ENCODE measurements at places on chromosomes 16 and 17. TPM values are rescaled to one million over a fixed set of nuclear protein-coding genes. Genes with fewer than 3 reads are reported as not detected.

DNA sequence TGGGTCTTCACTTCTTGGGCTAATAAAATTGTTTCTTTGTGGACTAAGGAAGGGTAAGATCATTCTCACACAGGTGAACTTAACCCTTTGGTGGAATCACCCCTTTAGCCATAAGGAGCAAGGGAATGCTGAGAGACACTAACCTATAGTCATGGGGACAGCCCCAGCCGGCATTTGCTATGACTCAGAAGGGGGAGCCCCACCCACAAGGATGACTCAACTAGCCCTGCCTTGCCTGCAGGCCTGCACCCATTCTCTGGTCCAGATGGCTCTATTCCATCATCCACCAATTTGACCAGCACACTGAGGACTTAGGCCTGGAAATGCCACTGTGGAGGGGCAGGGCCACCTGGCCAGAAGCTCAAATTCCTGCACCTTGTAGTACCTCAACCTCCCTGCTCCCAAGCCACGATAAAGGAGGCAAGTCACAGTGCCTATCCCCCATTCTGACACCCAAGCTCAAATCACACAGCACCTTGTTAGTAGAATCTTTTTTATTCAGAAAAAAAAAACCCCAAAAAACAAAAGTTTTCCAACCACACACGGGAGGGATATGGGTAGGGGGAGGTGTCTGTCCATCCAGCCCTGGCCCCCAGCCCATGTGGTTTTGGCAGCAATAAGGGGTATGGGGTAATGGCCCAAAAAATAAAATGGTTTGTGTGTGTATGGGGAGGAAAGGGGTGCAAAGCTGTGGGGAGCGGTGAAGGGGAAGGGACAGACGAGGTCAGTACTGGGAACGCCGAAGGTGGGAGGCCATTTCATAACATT lies 3.0 kb downstream of the PFN1 start:
- DNase-seq, result peak; percentile 91

The CACNG3 gene
- total RNA-seq, result not detected

The VTN gene
- total RNA-seq, result 1.7 TPM

DNA sequence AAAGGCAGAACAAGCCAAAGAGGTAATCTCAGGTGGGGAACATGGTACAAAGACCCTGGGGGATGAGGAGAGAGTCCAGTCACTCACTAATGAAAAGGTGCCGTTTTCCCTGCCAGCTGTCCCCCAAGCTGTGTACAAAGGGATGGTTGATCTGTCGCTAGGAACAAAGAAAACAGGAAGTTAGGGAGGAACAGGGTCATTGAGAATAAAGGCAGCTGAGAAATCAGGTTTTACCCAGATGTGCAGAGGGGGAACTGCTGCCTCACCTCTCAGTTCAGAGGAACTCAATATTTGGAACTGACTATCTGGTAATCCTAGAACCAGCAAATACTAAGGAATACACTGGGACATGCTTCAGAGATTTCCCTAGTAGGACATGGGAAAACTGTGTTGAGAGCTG lies 1.5 kb downstream of the RSKR start:
- no peak for DNase-seq

- DNase-seq, result no peak
These were observed 503.5 kb downstream of the HS3ST4 start for GRCh38 chr16:26195225-26195624.

DNA sequence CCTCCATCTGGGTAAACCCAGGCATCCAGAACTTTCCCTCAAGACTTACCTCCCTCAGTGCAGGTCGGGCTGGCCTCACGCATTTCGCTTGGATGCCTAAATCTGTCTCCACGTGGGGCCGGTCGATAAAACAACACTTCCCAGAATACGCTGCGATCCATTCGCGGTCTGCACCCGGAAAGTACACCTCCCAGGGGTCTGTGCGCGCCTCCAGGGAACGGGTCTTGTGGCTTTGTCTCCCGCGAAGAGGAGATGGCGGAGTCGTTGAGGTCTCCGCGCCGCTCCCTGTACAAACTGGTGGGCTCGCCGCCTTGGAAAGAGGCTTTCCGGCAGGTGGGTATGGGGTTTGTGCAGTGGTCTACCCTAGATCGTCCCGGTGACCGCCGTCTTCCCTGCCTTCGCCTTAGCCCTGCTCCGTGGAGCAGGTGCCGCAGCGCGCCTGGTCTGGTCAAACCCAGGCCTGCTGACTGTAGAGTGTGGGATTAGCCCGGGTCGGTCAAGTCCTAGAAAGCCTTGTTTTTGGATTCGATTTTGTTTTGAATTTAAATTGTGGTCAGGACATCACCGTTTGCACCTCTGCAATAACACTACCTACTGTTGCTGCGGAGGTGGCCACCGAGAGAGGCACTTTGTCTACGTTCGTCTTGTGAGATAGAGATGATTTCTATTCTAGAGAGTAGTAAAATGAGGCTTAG lies at the start of gene RPAIN:
RPAIN (plus strand) TSS at position 224 of the 695 bp plus-strand sequence; CDS start at position 253, 29 bp downstream.
- peak; percentile 96 for DNase-seq

DNA sequence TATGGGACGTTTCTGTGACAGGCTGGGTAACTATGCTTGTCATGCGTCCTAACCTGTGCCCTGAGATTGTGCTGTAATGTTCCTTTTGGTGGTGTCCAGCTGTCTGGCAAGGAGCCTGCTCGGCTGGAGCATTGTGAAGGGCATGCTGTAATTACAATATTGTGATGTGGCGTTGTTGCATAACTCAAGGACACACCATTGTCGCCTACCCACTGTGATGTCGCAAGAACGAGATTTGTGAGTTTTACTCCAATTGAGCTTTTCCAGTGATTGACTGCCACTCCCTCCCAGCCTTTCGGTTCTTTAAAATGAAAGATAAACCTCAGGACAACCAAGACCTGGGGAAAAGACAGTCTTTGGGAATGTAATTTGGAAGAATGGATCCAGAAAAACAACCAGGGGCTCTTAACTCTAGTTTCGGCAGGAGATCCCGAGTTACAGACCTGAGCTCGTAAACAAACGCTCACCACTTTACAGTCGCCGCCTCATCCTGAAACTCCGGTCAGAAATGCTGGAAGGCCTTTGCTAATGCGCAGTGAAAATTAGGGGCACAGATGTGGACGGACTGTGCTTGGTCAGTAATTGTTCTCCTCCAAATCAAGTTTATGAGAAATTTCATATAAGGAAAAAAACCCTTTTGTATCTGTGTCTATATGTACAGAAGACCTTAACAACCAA lies 1.3 kb downstream of the ZNF750 start:
- DNase-seq, result peak; percentile 72

GRCh38 chr17:48123111-48123510 lies 15.5 kb downstream of the SNX11 start:
- no peak for DNase-seq

The NKD1 gene
- total RNA-seq, result 7.0 TPM

GRCh38 chr16:78256686-78257375 lies 157.4 kb downstream of the WWOX start:
- DNase-seq, result no peak

DNA sequence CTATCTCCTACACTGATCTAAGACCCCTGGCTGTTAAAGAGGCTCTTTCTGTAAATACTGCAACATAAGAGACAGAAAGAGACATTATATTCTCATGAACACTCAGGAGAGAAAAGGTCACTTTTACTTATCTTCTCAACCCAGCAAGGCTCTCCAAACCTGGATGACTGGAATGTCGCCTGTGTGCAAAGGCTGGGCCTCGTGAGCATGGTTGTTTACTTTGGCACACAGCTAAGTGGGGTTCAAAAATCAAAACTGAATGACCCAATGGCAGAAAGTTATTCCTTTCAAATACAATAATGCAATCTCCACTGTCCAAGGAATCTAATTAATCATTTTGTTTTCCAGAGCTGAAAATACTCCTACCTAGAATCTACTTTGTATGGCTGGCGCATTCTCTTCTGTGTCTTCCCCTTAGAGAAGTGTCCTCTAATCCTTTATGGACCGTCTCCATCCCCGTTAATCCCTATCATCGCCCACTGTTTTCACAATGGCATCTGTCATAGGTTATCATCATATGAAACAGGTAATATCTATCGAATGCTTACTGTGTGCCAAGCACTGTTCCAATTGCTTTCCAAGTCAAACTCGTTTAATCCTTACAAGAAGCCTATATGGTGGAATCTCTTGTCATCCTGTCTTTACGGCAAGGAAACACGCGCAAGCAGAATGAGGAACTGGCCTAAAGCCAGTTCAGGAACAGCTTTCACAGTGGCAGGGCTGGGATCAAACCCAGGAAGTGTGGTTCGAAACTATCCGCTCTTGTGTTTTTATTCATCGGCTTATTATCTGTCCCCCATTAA lies 1.3 kb downstream of the SLX4 start:
- no peak for DNase-seq

- peak; percentile 88 for DNase-seq
These were observed 356 bp downstream of the TUBD1 start for GRCh38 chr17:59892251-59892923.

DNA sequence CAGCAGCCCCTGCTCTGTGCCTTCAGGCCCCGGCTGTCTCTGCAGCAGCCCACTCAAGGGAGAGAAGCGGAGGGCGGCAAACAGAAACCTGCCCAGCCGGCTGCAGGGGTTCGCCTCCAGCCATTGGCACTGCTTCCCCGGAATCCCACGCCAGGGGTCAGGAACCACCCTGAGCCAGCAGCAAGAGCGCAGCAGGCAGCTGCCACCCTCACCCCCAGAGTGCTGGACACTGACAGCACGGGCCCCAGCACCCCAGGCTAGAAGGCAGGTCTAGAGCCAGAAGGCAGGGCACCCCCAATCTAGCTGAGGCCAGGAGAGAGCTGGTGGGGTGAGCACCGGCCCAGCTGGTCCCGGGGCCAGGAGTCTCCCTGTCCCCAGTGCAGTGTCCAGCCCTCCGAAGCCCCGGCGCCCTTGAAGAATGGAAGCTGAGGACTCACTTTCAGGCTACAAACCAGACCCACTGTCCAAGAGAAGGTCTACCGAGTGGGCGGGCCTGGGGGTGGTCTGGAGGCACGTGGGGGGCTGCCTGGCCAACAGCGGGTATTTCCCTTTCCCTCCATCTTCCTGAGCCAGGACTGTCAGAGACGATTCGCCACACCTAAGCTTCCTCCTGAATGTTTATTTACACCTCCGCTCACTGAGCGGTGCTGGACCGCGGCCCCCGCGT lies 8.4 kb downstream of the UBALD2 start:
- peak; percentile 86 for DNase-seq

The PDE6G gene
- 6.7 TPM for total RNA-seq

DNA sequence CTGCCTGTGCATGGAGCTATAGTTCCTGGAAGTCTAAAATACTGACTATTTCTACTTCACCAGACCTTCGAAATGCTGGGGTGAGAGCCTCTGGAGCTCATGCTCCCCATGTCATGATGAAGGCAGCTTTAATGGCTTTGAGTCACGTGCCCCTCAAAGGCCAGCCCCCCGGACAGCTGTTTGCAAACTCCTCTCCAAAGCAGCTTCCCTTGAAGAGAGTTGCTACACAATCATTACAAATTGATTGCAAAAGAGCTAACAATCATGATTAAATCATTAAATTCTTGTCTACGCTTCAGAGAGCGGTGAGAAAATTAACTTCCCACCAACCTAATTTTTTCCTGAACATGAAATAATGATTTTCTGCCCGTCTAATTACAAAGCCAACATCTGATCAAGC lies 134.8 kb upstream of the IRX6 start:
- no peak for DNase-seq

GRCh38 chr17:77083531-77083930 lies 57.2 kb upstream of the SEC14L1 start:
- DNase-seq, result no peak

GRCh38 chr17:42274253-42274542 lies 2.0 kb downstream of the STAT5B start:
- DNase-seq, result no peak

DNA sequence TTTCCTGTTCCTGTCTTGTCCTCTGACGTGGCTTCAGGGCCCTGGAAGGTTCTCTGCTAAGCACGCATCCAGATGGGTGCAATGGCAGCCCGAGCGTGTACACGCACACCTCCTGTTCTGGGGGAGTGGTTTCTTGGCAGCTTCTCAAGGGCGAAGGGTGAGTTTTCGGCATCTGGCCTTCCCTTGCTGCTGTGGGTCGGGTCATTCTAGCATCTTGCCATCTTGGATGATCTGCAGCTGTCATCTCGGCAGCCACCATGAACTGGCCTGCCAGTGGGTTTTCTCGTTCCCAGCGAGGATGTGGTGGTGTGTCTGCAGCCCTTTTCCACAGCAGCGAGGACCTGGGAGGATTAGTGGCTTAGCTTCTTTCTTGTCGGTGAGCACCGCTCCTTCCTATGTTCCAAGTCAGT lies 10.6 kb downstream of the MSI2 start:
- DNase-seq, result no peak

The LAT gene
- 33.1 TPM for total RNA-seq

DNA sequence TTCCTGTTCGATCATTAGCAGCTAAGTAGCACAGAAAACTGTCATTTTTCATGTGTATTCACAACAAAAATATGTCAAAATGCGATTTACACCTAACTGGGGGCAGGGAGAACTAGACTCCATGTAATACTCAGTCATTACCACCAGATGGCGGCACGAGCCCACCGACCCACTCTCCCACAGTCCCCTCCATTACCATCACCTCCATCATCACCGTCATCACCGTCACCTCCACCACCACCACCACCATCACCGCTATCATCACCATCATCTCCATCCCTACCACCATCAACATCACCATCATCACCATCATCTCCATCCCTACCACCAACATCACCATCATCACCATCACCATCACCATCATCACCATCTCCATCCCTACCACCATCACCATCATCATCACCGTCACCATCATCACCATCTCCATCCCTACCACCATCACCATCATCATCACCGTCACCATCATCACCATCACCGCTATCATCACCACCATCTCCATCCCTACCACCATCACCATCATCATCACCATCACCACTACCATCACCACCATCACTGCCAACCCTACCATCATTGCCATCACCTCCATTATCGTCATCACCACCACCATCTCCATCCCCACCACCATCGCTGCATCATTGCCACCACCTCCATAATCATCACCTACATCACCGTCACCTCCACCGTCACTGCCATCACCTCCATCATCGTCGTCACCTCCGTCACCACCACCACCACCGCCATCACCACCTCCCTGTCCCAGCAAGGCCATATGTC lies 14.4 kb downstream of the NDUFAF8 start:
- no peak for DNase-seq

DNA sequence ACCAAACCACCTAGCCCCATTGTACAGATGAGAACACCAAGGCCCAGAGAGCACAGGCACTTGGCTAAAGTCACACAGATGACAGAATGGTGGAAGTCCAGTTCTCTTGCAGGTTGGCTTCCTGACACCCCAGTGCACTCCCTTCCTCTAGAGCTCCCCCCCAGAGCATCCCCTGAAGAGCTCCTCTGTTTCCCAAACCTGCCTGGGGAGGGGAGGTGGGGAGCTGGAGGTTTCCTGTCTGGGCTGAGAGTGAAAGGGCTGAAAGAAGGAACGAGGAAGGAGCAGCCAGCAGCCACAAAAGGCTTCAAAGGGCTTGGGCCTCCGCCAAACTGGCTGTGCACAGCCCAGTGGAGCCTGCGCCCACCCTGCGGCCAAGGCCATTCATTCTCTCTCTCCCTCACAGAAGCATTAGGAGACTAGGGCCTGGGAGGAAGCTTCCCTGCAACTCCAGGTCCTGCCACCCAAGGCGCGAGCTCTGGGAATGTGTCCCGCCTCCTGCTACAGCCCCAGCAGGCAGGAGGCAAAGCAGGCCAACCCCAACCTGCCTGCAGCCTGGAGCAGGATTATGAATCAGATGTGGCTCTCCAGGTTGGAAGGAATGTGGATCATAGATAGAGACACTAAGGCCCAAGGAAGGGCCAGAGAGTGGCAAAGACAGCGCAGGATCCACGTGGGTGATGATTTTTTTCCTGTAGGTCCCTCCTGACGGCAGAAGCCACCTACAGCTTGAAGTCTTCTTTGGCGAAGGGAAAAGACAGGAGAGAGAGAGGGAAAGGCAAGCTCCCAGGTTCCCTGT lies 913 bp downstream of the SLC13A5 start:
- no peak for DNase-seq
